ENCODE measurements at places on chromosomes 6 and 20.

GRCh38 chr6:152118678-152119077 lies 311.2 kb downstream of the ESR1 start:
- no peak for DNase-seq

- DNase-seq = no peak
These were observed 17.1 kb upstream of the ASF1A start for GRCh38 chr6:118876814-118877213.

DNA sequence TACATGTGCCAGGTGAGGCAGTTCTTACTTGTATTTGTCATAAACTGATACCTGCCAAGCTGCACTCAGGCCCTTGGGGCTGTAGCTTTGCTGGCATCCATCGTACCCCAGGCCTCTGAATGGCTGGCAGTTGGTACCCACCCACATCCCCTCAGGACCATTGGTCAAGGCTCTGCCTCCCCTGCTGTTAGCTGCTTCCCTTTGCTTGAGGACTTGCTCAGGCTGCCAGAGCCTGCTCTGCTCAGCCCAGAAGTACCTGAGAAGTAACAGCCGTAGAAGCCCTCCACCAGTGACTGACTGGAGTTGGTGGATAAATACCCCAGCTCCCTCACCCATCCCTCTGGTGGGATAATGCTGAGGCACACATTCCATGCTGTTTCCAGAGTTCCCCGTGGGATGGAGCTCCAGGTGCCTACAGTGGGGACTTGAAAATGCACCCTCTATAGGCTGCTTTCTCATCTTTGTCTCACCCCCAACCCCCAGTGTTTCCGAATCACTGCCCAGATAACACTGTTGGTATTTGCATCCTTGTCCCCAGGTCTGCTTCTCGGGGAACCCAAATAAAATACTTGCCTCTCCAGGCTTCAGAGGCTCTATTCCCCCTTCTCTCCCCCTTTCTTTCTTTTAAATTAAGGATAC lies 7.3 kb downstream of the EBF4 start:
- DNase-seq = no peak

- DNase-seq = no peak
These were observed 425.1 kb downstream of the UTRN start for GRCh38 chr6:144710207-144710606.

DNA sequence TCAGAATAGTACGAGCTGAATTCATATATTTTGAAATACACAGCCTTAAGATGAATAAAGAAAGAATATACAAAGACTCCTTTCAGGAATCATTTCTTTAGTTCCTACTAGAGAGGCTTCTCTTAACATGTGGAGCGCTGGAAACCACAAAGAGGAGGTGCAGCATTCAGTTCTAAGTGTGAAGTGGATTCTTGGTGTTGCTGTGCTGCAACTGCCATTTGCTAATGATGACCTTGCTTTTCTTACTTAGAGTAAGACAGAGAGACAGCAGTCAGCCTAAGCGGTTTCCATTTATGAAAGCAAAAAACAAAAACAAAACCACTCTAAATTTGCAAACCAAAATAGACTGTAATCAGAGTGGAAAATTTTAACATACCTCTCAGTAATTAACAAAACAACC lies 629.0 kb downstream of the EPHA7 start:
- no peak for DNase-seq

DNA sequence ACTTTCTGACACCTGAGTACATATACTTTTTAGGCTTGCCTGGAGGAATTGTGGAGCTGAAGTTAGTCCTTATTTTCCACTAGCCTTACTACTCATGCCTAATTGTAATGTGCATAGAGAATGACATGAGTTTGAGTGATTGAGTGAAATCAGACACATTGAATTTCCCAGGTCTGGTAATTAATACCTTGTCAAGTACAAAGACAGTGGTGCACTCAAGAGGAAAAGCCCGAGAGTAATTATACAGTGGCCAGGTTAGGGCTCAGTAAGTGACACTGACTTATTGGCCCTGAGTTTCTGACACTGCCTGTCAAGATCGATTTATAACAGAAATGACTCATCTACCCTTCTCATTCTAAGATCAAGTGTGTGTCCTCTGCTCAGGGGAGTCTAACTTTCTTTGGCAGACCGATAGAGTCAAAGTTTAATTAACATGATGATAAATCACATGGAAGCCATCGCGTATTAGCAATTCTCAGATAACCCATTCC lies 288.3 kb downstream of the TPBG start:
- no peak for DNase-seq

- DNase-seq = peak; percentile 74
These were observed 51.3 kb downstream of the PTPN1 start for GRCh38 chr20:50561379-50562078.

DNA sequence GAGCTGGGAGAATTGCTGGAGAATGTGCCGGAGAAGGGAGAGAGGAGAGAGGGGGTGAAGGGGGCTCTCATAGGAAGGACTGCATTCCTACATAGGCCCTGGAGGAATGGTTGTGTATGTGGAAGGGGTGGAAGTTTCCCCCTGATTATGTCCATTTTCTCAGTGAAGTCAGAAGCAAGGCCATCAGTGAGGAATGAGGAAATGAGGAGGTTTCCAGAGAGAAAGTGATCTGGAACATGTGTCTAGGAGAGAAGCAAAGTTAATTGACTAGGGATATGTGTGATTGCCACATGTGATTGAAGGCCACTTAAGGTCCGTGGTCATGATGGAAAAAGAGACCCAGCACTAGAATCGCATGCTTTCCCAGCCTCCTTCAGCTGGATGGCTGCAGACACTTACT lies 42.3 kb downstream of the TBPL1 start:
- no peak for DNase-seq

- DNase-seq = no peak
These were observed 56.4 kb downstream of the CDH4 start for GRCh38 chr20:61308477-61308774.

- no peak for DNase-seq
These were observed 49.7 kb downstream of the RBM38 start for GRCh38 chr20:57440678-57441509.

DNA sequence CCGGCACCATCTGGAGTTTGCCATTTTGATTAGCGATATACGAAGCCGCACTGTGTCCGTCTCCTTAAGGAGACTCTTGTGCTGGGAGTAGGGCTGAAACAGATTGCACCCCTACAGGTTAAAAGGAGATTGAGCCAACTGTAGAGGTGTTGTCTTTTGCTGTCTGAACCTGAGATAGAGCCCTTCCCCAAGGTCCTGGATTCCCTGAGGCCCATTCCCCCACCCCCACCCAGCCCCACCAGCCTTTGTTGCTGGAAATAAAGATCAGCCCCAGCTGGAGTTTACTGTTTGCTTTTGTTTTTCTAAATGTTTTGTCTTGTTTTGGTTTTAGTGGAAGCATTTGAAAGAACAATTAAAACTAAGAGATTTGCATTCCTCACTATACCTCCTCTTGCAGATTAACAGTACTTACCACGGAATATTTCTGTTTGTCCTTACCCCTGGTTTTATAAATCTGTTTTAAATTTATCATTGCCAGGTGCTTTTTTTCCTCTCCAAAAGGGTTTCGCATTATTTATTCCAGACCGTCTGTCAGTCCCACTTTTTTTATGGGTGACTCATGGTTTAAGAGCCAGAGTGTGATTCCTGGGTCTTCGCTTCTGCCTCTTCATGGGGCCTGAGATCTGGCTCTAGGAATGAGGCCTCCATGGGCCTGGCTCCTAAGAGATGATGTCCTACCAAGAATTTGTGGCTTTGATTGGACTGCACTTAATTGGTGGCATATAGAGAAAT lies 169.2 kb downstream of the DTNBP1 start:
- DNase-seq = no peak

- no peak for DNase-seq
These were observed 41.0 kb downstream of the CYP24A1 start for GRCh38 chr20:54132612-54133433.

DNA sequence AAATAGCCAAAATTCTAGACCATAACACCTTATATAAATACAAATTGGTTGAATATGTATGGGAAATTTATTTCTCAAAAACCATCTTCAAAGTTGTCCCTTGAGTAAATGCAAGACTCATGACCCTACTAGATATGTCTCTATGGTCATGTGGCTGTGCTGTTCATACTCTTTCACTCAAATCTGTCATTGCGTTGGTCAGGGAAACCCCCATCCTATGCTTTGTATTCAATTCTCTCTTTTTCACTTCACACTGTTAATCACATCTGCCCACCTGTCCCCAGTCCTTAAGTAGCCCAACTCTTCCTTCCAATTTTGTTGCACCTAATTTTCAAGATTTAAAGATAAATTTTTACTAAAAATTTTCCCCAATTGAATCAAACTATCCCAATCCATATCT lies 51.0 kb downstream of the RPS12 start:
- DNase-seq = no peak

GRCh38 chr20:13158369-13158768 lies 62.7 kb upstream of the ISM1 start:
- no peak for DNase-seq

GRCh38 chr6:134654751-134655150 lies 295.1 kb downstream of the ALDH8A1 start:
- DNase-seq = no peak

GRCh38 chr20:10316582-10316981 lies 98.0 kb downstream of the SNAP25 start:
- no peak for DNase-seq

GRCh38 chr20:25277051-25277801 lies 29.3 kb downstream of the PYGB start:
- no peak for DNase-seq

GRCh38 chr6:34484899-34485298 lies 19.0 kb downstream of the PACSIN1 start:
- DNase-seq = peak; percentile 71

GRCh38 chr6:77463861-77464494 lies 687 bp upstream of the HTR1B start:
- DNase-seq = no peak

DNA sequence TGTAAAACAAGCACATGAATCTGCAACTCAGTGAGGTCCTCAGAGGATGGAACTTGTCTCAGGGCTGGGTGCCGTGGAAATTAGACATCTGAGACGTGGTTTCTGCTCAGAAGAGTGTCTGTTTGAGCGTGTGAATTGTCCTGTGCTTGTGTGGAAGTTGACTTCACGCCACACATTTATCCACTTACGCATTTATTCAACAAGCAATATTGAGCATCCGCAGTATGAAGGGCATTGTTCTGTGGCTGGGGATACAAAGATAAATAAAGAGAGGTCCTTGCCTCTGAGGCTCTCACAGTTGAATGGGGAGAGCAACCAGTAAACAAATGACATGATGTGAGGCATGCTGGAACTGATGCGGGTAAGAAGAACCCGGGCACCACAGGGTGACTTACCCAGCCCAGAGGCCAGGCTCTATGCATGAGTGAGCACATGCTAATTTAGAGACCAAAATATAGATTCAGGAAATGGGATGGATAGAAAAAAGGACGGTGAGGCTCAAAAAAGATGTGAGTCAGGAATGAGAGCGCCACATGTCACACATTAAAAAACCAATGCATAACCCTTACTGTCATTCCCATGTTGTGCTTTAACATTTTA lies 60.4 kb downstream of the SOBP start:
- no peak for DNase-seq

DNA sequence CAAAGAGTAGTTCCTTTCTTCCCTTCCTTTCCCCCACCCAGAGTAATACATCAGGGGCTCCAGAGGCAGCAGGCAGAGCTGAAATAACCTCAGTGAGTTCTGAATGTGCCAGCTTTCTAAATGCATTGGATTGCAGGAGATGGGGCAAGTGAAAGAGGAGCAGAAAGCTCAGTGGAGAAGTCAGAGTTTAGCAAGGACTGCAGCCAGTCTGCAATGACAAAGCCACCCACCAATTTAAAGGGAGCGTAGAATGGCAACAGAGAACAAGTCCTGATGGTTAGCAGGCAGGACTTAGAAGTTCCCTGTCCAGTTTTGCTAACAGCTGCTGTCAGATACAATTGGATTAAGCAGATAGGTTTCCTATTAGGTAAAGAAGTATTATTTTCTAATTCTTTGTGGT lies 203.4 kb upstream of the RIN2 start:
- DNase-seq = no peak
